NCI-H446 (cell line): ENCODE measurements at places on chromosomes 4 and X.

DNA sequence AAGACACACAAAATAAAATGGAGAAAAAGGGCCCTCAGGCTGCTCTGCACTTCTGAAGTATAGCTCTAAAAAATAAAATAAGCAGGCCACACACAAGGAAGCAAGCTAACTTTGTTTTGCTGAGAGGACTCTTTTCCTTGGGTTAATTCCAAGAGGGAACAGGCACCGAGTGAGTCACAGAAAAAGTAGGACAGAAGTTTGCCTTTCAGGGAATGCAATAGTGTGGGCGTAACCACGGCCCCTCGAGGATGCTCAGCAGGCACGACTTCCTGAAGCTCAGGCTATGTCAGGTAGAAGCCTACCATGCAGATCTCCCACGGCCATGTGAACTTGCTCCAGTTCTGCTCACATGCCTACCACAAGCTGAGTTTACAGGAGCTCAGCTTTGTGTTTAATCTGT, 22.1 kb downstream of the PPP1R2C start:
- no peak for DNase-seq

GRCh38 chrX:27599928-27600327, 9.8 kb downstream of the DCAF8L2 start:
- no peak for DNase-seq

DNA sequence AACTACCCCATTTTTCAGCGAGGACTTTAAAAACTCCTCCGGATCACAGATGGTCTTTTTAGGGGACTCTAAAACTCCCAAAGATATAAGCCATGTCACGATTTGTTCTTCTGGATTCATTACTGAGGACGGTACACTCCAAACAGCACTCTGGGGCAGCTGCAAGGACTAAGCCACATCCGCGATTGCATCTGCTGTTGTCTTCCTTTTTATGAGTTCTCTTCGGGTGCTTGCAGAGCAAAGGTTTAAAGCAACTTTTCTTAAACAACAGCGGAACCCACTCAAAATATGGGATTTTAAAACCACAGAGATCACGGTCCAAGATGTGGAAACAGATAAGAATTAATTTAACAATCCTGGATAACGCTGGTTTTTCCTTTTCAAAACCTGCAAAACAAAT, at the start of gene ARHGEF6:
Gene ARHGEF6, minus strand, starts transcription at position 170 of the 400 bp plus-strand sequence. Its CDS starts 50 bp downstream, at position 120.
- no peak for DNase-seq

GRCh38 chr4:105164548-105164947, 17.9 kb downstream of the TET2 start:
- DNase-seq = no peak

DNA sequence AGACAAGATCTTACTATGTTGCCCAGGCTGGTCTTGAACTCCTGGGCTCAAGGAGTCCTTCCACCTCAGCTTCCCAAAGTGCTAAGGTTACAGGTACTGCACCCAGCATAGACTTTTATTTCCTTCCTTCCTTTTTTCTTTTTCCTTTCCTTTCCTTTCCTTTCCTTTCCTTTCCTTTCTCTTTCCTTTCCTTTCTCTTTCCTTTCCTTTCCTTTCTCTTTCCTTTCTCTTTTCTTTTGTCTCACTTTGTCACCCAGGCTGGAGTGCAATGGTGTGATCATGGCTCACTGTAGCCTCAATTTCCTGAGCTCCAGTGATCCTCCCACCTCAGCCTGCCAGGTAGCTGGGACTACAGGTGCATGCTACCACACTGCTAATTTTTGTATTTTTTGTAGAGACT, 19.4 kb downstream of the DLG3 start:
- no peak for DNase-seq
